ENCODE measurements at places on chromosomes 12 and 14.

DNA sequence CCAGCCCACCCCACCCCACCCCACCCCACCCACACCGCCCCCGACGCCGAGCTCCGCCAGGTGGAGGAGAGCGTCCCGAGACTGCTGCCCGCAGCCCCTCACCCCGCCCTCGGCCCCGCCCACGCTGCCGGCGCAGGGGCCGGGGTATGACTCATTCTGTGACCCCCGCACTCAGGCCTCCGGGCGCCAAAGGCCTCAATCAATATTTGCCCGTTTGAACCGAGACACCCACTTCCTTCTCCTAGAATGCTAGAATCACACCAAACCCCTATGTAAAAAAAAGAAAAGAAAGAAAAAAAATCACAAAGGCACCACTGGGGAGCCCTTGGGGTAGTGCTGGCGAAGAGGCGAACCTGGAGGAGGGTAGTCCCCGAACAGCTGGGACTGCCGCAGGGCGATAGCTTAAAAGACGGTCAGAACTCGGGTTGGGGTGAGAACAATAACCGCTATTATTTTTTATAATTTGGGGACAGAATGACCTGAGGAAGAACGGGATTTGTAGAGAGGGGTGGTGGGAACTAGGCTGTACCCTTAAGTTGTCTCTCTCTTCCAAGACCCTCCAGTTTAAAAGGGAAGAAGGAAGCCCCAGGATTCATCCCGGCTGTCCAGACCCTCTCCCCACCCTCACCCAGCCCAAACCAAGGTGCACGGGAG, 894 bp downstream of the KRT8 start:
- peak; percentile 43 for DNase-seq

DNA sequence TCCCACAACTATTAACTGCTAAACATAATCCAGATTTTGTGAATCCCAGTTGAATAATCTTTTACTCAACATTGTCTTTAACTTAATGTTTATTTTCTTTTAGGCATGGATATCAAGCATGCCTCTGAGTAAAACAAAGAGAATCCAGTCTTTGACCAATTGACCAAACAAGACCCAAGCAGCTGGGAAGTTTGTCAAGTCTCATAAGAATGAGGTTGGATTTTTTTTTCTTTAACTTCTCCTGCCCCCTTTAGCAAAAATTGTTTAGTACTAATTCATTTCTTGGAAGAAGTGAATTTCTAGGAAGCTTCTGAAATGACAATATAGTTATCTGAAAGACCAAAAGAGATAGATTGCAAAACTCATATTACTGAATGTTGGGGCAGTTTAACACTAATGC, 89.9 kb downstream of the OTOGL start:
- no peak for DNase-seq

DNA sequence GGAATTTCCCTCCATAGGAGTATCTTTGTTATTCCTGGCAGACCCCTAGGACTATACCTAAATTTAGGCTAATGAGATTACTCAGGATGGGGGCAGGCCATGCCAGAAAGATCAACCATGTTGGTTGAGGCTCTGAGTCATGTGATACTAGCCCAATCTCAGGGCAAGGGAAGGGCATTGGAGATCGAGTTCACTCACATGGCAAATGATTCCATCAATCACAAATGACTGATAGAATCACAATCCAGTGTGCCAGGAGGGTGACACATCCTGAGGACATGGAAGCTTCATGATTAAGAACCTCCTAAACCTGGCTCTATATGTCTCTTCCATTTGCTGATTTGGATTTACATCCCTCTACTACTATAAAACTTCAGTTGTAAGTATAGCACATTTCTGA, 182.3 kb downstream of the NTF3 start:
- DNase-seq = no peak

GRCh38 chr12:20350495-20350894, 17.8 kb upstream of the PDE3A start:
- no peak for DNase-seq

GRCh38 chr12:57476162-57476992, 3.3 kb downstream of the ARHGAP9 start:
- no peak for DNase-seq

DNA sequence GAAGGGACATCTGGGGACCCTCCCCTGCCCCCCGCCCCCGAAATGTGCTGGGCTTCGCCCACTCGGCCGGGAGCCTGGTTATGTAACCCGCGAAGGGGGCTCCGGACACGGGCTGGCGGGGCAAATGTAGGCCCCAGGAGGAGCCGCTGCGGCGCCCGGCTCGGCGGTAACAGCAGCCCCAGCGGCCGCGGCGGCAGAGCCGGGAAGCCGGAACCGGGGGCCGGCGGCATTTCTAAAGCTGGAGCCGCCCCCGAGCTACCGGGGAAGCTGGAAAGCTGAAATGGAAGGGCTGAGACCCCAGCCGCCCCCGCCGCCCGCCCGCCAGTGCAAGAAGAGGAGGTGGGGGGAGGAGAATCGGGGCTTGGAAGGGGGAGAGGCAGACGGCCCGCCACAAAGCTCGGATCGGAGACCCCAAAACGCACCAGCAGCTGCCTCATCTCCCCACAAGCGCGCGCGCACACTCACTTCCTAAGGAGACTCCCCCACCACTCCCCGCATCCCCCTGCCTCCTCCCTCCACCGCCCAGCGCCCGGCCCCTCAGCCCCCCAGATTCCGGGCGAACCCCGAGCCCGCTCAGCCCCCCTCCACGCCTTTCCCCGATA, 1.5 kb downstream of the KDM2B start:
- no peak for DNase-seq

DNA sequence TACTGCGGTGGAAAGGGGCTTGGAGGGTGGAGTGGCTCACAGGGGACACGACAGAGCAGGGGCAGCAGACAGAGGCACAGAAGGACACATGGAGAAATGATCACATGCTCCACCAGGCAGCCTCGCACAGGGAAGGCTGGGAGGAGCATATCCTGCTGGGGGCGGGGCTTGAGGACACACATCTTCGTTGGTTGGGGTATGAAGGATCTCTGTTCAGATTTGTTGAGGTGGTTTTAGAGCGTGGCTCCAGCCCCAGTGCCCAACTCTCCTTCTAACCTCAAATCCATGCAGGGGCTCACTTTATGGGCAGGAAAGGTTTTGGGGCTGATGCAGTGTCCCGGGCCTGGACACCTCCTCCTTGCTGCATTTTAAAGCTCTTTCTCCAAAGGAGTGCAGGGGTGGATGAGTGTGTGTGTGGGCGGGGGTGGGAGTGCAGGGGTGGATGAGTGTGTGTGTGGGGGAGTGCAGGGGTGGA, 733 bp upstream of the P3H3 start:
- DNase-seq = peak; percentile 34

- no peak for DNase-seq
These were observed 5.3 kb upstream of the SOCS2 start for GRCh38 chr12:93567174-93567573.

- DNase-seq = no peak
These were observed 193.0 kb downstream of the CRADD start for GRCh38 chr12:93870020-93870795.

- DNase-seq = no peak
These were observed 96.5 kb downstream of the LGMN start for GRCh38 chr14:92651758-92652406.

Measured in mammary epithelial cell (primary cell).